ENCODE measurements at places on chromosomes 1 and 21.

GRCh38 chr1:33560680-33561079 lies 88.2 kb downstream of the ZSCAN20 start:
- peak; percentile 17 for DNase-seq

GRCh38 chr21:40143822-40144525 lies 276.7 kb downstream of the PCP4 start:
- DNase-seq = peak; percentile 48

- no peak for DNase-seq
These were observed 631.6 kb upstream of the CAMK1G start for GRCh38 chr1:208951908-208952307.

DNA sequence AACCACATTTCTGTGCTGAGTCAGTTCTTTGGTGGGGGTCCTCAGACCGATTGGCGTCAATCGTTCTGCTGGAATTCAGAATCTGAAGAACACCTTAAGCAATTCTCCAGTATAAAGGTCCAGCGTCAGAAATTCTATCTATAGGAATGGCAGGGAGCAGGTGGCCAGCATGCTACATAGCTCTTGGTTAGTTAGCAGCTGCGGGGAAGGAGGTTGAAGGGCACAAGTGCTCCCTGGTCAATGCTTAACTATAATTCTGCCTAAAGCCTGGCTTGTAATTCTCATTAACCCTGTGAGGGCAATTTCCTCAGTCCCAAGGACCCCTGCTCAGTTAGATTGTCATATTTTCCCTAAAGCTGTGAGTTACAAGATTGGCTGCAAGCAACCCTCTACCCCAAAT lies 54.3 kb upstream of the GALNT2 start:
- no peak for DNase-seq

DNA sequence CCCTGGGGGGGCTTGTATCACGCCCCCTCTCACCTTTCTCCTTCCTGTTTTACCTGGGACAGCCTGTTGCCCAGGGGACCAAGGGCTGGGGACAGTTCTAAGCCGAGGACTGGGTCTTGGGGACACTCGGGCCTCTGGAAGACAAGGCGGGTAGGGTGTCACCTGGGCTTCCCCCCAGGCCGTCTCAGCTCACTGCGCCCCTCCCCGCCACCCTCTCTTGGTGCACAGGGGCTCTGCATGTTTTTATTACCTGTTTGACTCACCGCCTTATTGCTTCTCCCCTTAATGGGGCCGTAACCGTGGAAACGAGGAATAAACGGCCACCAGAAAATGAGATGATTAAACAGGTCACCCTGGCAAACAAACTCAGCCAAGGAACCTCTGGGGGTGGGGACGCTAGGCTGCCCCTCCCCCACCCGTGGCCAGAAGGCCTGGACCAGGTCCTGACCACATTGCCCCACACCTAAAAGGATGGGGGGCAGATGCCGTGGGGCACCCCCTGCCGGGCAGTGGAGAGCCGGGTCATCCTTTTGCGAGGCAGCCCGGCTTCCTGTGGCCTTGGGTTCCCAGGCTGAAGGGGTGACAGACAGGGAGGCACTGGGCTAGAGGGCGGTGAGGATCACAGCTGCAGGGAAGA lies 109.9 kb downstream of the CASZ1 start:
- no peak for DNase-seq

- no peak for DNase-seq
These were observed 188.5 kb downstream of the ZSCAN20 start for GRCh38 chr1:33660956-33661355.

DNA sequence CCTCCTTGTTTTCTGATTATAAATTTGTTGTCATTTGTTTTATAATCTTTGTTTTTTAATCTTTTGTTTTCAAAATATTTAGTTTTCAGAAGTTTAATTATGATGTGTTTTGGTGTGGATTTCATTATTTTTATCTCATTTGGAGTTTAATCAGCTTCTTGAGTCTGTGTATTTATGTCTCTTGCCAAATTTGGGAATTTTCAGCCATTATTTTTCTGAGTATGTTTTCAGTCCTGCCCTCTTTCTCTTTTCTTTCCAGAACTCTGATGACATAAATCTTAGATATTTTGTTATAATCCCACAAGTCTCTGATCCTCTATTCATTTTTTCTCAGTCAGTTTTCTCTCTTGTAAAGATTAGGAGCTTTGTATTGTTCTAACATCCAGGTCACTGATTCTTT lies 89.8 kb downstream of the RHOU start:
- no peak for DNase-seq

DNA sequence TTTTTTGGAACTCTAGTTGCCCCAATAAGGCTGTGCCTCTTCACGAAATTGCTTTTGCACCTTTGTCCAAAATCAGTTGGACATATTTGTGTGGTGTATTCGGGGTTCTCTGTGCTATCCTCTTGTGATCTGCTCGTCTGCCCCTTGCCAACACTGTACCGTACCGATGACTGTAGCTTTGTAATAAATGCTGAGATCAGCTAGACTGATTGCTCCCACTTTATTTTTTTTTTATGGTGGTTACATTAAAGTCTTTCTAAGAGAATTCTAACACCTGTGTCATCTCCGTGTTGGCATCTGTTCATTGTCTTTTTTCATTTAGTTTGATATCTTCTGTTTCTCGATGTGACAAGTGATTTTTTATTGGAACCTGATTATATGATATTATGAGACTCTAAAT lies 94.1 kb downstream of the ADARB1 start:
- no peak for DNase-seq

DNA sequence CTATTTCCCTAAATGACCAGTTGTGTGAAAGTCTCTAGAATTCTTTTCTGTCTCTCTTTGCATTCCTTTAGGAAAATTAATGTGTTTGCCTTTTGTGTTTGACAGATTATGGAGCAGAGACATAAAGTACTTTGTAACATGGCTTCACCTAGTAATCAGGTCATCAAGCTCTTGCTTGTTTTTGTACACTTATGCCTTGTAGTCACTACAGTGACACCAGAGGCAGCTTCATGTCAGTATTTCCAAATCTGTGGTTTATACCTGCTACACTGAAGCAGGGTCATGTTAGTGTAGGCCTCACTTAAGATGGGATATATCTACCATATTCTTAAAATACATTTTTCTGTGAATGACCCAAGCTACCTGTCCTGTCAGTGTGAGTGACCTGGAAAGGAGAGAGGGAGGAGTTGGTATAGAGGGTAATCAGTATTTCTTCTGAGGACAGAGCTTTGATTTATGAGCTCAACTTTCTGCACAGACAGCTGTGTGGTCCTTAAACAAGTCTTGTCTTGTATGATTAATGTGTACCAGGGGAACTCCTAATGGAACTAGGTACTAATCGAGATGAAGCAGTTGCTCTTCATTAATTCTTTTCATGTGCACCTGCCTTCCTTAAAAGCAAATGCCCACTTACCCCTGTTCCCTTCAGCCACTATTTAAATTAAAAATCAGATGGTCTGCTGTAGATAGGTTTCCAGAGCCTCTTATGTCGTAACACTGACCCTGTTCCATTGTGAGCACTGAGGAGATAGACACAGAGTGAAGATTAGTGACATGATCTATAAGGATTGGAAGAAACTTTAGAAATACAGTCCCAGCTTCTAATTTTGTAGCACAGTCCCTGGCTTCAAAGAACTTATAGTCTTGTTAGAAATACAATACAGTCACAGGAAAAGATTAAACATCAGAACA lies 45.7 kb downstream of the MACO1 start:
- no peak for DNase-seq

- DNase-seq = no peak
These were observed 204.8 kb upstream of the ADAMTS5 start for GRCh38 chr21:27171707-27172106.

- no peak for DNase-seq
These were observed 49.1 kb downstream of the ADARB1 start for GRCh38 chr21:45123440-45123839.

- peak; percentile 94 for DNase-seq
These were observed 11.8 kb downstream of the NHLH2 start for GRCh38 chr1:115829023-115829674.

DNA sequence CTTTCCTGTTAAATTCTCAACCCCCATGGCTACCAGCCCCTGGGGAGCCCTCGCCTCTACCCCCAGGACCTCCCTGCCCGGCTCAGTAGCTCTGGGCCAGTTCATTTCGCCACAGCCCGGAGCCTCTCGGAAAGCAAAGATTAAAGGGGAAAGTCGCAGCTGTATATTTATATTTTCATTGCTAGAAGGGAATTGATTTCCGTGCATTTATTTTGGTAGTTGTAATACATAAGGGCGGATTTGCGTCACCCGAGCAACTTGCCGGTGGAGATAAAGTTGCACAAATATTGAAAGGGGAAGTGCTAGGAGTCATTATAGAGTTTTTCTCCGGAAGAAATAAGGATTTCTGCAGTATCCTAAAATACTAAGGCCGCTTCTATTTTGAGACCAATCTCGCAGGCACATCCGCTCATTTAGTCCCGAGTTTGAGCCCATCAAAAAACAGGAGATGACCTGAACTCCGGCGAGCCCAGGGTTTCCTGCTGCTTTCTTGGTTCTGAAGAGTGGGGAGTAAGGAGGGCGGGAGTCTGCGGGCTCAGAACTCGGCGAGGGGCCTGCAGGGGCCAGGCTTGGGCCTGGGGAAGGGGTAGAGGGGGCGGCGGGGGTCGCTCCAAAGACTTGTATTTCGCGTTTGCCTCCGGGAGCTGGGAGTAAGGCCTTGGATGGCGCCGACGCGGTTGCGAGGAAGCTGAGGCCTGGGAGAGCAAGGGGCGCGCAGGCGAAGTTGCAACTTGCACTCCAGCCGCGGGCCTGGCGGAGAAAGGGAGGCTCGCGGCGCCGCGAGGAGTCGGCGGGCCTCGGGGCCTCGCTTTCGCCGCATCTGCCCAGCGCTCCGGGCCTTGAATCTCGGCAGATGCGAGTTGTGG lies 2.5 kb upstream of the HLX start:
- no peak for DNase-seq

GRCh38 chr1:55741516-55741915 lies 526.4 kb upstream of the USP24 start:
- DNase-seq = peak; percentile 81

- DNase-seq = no peak
These were observed at the start of gene SLAMF6 for GRCh38 chr1:160522622-160523345. Gene SLAMF6, minus strand, starts transcription at chr1:160523255. Its CDS starts 63 bp downstream, at chr1:160523192.

DNA sequence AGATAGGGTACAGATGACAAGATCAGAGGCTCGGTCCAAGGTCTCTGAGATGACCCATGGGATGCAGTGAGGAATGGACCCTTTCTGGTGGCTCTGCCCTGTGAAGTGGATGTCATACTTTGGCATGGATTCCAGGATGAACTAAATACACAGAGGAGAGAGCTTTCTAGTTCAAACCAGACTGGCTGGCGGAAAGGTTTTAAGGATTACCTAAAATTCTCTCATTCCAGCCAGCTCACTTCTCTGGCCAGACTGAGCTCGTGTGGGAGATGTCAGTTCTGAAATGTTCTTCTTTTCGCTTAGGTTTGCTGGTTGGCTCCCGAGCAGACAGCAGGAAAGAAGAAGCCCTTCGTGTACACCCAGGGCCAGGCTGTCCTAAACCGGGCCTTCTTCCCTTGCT lies 6.2 kb downstream of the RNPEP start:
- DNase-seq = no peak

- peak; percentile 86 for DNase-seq
These were observed 6.0 kb downstream of the FCRLB start for GRCh38 chr1:161727256-161727924.

- DNase-seq = no peak
These were observed 67.7 kb upstream of the MPC2 start for GRCh38 chr1:168004531-168004930.

DNA sequence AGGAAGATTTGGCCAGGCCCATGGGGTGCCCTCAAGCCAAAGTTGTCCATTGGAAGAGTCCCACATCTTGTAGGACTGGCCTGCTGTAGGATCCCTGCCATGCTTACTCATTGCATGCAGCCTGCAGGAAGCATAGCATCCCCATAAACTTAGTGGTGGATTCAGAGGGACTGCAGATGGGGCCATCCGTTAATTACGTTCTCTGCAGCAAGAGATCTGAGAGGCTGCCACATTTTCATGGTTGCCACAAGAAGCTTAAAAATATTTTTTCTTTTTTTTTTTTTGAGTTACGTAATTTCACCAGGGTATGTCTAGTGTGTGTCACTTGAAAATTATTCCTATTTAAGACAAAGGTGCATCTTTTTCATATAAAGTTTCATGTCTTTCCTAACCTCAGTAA lies 329.7 kb upstream of the USP24 start:
- DNase-seq = peak; percentile 71

DNA sequence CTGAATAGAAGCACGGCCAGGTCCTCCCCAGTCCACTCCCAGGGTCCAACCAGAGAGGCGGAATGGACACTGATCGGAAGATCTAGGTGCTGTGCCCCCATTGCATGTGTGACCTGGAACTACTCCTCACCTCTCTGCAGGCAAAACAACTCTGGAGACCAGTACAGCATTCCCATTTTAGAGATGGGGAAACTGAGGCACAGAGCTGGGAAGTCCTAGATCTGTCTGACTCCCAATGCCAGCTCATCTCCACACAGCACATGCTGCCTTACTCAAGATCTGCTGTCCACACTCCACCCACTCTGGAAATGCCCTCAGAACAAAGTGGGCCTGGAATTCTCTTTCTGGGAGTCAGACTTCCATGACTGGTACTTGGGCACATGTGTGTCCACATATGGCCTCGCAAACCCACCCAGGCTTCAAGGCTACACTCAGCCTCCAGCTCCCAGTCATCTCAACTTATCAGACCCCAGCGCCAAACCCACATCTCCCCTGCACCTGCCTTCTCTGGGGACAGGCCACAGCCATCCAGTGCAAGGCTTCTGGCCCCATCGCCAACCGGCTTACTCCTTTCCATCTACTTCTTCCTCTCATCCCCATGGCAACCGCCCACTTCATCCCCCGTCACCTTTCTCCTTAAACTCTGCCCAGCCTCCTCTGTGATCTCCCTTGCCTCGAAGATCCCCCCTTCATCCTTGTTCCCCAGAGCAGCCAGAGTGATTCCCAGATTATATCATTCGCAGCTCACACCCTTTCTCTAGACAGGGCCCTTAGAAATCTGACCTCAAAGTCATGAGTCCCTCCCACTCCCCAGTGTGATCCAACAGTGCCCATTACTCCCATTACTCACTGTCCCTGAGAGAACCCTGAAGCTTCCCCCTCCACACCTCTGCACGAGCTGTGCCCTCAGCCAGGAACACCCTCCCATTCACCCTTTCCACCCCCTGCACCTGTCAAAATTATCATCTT lies 2.7 kb downstream of the COL8A2 start:
- DNase-seq = no peak

DNA sequence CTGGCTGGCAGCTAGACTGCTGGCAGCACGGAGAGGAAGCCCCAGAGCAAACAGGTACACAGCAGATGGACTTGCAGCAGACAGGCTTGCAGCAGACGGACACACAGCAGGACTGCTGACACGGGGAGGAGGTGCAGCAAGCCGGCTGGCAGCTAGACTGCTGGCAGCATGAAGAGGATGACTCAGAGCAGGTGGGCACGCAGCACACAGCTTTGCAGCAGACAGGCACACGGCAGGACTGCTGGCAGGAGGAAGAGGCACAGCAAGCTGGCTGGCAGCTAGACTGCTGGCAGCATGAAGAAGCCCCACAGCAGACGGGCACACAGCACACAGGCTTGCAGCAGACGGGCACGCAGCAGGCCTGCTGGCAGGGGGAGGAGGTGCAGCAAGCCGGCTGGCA lies 498 bp downstream of the KRTAP10-2 start:
- DNase-seq = no peak

Data from fibroblast of skin of abdomen (primary cell).